ENCODE measurements at places on chromosomes 12 and 14.

- no peak for DNase-seq
These were observed 127.8 kb downstream of the ANO2 start for GRCh38 chr12:5817246-5817645.

GRCh38 chr14:93343797-93344196, 3.2 kb upstream of the COX8C start:
- DNase-seq, result no peak

GRCh38 chr12:122743895-122744525, 8.6 kb upstream of the DENR start:
- DNase-seq, result no peak

DNA sequence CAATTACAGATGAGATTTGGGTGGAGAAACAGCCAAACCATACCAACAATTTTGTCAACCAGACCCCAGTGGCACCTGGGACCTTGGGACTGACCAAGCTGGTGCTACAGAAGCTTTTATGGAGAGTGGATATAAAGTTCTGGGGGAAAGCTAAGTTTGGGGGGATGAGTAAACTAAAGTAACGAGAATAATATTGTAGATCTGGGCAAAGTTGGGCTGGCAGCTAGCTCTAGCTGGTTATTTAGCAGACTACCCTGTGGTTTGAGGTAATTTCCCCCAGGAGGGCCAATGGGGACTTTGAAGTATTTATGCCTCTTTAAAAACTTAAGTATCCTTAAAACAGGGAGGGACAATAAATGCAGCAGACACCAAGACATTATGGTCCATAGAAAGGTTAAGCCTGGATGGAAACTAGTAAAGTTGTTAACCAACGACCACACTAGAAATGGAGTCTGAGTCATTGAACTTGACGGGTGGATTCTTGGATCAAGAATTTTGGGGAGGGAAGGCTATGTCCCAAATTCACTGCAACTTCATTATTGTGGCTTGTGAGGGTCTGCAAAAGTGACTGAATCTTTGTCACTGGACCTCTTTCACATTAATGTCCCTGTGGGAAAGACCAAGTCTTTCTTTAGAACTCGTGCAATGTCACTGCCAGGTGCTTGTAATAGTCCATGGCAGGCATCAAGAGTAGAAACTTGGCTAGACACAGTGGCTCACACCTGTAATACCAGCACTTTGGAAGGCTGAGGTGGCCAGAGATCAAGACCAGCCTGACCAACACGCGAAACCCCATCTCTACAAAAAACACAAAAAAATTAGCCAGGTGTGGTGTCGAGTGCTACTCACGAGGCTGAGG, 48.5 kb upstream of the OR5AU1 start:
- DNase-seq, result no peak

GRCh38 chr12:114924946-114925475, 241.0 kb upstream of the TBX3 start:
- no peak for DNase-seq

DNA sequence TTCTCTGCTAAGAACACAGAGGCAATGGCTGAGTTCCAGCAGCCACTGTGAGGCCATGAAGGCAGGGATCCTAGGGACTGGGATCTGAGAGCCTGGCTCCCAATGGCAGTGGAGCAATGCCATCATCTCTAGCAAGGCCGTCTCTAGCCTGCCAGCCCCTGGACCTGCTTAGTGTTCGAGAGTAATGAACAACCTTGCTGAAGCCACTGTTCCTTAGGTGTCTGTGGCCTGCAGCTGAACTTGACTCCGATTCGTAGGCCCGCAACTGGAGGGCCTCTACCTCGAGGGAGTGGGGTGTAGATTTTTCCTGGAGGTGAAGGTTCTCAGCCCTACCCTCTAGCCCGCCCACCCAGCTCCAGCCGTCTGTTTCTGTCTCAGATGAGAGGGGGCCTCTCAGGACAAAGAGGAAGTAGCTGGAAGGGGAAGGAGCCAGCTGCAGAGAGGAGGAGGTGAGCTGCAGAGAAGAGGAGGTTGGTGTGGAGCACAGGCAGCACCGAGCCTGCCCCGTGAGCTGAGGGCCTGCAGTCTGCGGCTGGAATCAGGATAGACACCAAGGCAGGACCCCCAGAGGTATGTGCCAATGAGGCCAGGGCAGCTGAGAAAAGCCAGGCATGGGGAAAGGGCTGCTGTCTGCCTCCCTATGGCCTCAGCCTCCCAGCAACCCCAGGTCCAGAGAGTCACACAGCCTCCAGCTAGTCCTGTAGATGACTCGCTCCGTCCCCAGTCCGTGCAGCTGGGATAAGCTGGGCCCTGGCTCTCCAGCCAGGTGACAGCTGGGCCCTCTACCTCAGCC, at the start of gene PLD4:
Gene PLD4, plus strand, starts transcription at position 459 of the 793 bp plus-strand sequence. CDS start 2,262 bp downstream, outside the sequence.
- DNase-seq, result no peak

GRCh38 chr14:30527196-30527595, 31.8 kb upstream of the G2E3 start:
- no peak for DNase-seq

DNA sequence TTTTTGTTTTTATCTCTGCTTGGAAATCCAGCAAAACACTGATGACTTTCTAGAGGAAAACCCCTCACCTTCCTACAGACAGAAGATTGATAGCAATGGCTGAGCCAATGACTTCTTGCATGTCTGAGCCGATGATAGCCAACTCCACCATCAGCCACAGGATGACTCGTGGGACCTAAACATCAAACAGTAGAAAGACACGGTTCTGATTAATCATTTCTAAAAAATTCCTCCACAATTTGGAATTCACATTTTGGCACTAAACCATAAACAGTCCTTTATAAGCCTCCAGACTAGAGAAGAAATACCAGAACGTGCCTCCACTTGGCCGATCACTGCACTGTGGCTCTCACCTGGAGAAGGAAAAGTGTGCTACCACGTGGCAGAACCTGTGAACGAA, 25.9 kb downstream of the SLC11A2 start:
- DNase-seq, result no peak

DNA sequence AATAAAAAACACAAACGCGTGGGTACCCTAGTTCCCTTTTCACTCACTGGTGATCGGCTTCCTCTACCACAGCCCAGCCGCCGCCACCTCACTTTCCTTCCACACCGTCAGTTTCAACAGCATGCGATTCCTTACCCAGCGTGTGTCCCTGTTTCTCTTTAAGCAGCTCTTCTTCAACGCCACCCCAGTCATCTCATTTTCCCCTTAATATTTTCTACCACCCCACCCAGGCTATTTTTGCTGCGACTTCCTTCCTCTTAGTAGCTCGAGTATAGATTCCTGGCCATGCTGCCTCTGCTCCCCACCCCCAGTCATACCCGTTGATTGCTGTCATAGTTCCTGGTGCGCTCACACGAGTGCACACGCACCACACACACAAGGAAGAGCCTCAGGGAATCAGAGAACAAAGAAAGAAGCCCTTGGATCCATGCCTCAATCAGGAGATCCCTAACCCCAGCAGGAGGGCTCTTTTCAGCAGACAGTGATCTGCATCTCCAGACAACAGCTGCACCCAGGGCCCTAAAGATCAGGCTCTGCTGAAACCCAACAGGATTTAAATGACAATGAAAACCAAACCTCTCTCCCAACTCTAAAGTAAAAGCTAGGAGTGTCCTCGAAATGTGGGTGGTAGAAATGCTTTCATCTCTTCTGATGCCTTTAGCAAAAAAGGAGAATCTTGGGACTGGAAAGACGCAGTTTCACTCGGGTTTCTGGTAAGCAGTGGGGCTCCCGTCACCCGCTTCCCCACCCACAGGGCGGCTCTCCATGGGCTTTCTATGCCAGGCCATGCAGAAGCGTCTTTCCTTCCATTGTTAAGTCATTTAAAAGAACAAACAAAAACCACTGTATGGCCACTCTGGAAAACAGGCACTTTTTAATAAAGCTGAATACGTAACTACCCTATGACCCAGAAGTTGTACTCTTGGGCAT, 23.8 kb downstream of the VPS37B start:
- no peak for DNase-seq

DNA sequence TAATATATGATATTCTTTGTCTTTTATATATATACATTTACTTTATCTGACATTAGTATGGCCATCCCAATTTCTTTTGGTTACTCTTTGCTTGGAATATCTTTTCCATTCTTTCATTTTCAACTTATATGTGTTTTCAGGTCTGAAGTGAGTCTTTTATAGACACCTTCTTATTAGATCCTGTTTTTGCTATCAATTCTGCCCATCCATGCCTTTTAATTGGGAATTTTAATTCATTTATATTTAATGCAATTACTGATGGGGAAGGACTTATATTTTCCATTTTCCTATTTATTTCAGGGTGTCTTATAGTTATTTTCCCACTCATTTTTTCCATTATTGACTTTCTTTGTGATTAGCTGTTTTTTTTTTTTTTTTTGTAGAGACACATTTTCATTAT, 43.4 kb downstream of the GABARAPL1 start:
- no peak for DNase-seq

DNA sequence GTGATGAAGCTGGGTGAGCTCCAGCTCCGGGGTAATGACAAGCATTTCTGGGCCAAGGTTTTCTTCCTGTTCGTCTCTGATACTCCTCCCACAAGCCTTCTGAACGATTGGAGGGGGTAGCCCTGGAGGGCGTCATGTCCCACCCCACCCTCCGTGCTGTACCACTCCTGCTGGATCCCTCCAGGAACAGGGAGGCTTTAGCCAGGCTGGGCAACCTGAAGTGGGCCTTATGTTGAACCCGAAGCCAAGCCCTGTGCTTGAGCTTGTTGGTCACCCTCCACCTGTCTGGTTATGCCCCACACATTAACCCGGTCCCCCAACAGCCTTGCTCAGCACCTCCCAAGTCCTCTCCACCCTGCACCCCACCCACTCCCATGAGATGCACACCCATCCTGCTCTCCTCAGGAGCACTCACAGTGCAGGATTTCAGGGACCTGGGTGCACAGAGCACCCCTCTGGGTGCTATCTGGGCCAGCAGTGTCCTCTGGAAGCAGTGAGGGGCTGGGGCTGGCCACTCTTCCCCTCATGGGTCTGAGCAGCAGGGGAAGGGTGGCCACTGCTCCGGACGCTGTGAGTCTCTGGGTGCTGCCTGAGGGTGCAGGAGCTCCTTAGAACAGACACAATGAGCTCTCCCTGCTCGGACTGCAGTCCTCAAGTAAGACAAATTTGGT, 6.8 kb upstream of the KRT83 start:
- DNase-seq, result no peak

- DNase-seq, result no peak
These were observed 2.2 kb downstream of the ANKRD33 start for GRCh38 chr12:51890133-51890464.

DNA sequence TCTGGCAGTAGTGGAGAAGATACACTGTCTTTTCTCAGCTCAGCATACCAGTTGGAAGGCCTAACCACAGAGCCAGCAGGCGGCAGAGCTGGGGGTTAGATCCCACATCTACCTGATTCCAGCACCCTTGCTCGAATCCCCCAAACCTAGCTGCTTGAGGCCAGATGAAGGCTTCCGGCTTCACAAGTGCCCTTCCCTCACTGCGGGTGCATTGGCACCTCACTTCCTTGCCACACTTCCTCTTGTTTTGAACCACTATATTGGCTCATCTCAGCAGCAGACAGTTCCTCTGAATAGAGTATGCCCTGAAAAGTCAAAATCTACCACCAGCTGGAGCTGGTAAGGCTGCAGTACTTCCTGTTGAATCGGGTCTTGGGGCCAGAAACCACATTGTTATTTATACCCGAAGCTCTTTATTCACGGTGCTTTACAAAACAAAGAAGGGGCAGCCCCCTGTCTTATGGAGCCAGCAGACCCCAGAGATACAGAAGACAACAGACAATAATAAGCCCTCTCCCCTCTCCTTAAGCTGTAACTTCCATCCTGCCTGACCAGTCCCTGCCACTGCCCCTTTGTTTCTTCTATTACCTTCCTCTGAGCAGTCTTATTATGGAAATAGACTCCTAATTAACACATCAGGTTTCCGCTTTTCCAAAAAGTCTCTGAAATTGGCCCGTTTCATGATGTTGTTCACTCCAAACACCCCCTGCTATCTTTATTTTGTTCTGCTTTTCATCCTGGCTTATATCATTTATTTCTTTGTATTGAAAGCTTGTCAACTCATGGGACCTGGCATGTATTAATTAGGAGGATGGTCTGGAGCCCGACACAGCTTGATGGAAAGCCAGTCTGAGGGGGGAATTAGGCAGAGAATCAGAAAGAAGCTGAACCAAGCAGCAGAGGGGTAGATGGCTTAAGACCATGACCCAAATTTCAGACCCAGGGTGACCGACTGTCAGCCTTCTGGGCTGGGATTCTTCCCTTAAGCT, 233.5 kb downstream of the EFCAB11 start:
- peak; percentile 27 for DNase-seq

DNA sequence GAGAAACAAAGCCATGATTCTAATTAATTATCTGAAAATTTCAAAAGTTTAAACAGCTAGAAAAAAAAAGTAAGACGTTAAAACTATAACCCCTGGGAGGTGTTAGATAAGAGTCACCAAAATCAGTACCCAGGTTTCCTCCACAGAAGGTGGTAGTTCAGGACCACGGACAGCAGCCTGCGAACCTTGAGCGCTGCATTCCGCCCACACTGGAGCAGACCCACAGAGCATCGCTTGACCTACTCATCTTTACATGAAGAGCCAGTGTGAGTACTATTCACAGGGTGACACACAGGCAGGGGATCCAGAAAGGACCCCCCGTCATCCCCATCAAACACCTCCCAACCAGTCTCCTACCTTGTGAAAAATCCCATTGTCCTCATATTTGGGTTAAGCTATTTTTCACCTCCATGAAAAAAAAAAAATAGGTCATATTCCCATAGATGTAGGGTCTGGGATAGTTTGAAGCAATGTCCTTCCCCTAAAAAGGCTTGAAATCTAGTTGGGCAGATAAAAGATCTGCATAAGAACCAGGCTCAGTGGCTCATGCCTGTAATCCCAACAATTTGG, 8.8 kb upstream of the CHGA start:
- DNase-seq, result no peak

DNA sequence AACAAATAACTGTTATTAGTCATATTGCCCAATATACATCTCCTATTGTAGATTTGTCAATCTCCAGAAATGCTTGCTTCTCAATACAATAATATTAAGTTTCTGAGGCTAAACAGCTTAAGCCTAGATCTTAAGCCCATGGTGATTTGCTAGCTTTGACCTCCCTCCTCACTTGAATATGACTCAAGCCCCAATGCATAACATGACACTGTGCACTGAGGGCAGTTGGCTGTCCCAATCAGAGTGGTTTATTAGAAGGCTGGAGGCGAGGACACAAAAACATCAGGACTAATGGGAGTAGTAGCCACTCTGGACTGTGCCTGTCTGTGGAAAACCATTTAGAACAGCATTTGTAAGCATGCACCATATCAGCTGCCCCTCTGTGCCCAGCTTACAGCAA, 81.1 kb upstream of the GTF2A1 start:
- no peak for DNase-seq

DNA sequence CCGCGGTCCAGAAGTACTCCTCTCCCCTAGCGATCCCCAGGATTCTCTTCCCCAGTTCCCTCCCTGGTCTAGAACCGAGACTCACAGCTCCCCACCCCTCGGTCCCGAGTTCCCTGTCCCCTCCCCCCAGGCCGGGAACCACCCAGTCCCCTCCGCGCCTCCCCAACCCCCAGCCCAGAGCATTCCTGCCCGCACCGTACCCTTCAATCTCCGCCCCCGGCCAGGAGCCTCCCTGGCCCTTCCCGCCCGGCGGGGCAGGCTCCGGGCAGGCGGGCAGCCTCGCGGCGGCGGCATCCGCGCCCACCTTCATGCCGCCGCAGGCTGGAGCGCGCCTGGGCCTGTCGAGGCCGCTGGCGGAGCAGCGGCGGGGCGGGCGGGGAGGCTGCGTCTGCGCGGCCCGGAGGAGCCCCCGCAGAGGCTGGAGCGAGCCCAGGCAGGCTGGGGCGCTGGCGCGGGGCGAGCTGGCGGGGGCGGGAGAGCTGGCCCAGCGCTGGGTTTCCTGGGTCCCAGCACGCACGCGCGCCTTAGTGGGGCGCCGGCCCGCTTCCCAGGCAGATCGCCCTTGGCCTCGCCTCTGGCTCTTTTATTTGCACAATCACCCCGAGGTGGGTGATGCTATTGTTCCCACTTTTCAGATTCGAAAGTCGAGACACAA, 22.2 kb upstream of the GPR132 start:
- DNase-seq, result no peak

Data from stimulated activated CD4-positive, alpha-beta T cell treated with anti-CD3 and anti-CD28 coated beads, Interleukin-15, amount 100 ng/mL, for 1 hour (primary cell).